Stimulated activated CD8-positive, alpha-beta memory T cell treated with anti-CD3 and anti-CD28 coated beads, Interleukin-2, amount 100 ng/mL, for 1 hour (primary cell): ENCODE measurements at places on chromosomes 5 and 9.

DNA sequence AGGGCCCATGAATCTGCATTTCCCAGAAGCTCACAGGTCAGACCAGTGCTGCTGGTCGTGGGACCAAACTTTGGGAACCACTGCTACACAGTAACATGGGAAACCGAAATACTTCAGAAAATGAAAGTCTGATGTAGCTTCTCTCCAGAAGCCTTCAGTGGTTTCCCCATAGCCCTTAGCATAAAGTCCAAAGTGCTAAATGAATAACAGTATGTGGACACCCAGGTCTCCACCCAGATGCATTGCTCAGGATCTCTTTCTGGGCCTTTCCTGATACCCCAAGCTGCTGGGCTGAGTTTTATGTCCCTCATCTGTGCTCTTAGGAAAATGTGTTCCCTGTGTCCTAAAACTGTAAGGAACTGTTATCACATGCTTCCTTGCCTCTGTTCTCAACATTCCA is 100.4 kb downstream of the NFIB start:
- no peak for DNase-seq

- DNase-seq: no peak
Observed at GRCh38 chr9:110971705-110972104, 66.6 kb downstream of the LPAR1 start.

- DNase-seq: no peak
Observed at GRCh38 chr5:150021491-150022157, 21.1 kb downstream of the HMGXB3 start.

- no peak for DNase-seq
Observed at GRCh38 chr9:131426545-131426944, 32.7 kb downstream of the PRRC2B start.

DNA sequence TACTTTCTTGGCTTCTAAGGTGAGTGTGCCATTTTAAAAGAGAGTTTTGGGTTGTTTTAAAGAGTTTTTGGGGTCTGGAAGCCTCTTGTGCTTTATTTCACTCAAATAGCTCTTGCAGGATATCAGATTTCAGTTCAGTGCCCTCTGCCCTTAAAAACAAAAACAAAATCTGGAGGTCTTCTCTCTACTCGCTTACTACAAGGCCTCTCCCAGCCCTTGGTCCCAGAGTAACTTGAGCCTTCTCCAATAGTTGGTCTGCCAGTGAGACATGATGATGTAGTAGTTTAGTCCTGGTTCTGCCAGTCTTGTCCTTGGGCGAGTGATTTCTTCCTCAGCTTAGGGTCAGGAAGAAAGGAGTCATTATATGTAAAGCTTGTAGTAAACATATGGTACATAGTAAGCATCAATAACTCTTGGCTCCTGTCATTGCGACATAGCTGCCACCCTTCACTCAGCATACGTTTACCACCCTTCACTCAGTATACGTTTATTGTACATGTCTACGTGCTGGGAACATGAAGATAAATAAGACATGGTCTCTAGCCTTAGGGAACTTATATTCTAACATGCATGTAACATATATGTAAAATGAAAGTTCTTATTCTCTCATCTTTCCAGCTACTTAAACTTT is 147.6 kb downstream of the MAN2A1 start:
- DNase-seq: no peak

DNA sequence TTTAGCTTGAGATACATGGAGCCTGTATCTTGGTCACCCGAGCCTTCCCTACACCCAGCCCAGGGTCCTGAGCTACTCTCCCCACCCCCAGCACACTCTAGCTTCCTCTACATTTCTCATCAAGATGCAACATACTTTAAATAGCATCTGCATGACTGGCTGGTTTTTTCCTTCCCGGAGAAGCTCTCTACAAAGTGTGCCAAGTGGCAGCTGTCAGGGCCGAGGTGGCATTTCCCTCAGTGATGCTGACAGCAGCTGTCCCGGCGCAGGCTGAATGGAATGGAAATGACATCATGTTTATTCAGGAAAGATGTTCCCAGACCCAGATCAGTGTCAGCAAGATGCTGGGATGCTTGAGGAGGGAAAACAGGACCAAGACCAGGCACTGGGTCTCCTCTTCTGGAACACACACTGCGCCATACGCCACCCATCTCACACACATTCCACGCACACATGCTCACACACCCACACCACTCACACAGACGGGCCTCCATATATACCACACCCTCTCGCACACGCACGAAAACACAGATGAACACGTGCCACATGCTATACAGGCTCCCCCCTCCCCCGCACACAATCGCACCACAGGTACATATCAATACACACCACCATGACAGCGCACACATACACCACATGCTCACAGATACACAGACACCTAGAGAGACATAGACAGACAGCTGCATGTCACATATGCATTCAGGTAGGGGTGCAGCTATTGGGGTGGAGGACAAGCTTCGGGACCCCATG is 67.8 kb downstream of the LHX2 start:
- no peak for DNase-seq

DNA sequence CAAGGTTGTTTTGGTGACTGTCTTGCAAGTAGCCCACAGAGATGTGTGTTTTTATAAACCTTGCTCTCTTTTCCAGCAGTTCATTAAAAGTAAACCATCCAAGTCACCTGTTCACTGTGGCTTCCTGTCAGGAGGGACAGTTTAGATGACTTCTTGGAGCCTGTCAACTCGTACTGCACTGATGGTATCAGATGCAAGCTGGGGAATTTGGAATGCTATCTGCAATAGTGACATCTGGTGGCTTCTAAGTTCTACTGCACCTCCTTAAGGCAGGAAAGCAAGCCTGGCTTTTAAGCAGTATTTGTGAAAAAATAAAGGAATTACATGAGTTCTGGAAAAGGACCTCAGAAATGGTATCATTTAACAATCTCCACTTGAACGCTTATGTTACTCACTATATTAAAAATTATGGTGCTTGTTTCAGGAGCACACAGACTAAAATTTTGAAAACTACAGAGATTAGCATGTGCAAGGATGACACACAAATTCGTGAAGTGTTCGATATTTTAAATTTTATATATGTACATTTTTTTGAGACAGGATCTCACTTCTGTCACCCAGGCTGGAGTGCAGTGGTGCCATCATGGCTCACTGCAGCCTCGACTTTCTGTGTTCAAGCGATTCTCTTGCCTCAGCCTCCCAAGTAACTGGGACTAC is 164.0 kb downstream of the TTC39B start:
- DNase-seq: no peak

DNA sequence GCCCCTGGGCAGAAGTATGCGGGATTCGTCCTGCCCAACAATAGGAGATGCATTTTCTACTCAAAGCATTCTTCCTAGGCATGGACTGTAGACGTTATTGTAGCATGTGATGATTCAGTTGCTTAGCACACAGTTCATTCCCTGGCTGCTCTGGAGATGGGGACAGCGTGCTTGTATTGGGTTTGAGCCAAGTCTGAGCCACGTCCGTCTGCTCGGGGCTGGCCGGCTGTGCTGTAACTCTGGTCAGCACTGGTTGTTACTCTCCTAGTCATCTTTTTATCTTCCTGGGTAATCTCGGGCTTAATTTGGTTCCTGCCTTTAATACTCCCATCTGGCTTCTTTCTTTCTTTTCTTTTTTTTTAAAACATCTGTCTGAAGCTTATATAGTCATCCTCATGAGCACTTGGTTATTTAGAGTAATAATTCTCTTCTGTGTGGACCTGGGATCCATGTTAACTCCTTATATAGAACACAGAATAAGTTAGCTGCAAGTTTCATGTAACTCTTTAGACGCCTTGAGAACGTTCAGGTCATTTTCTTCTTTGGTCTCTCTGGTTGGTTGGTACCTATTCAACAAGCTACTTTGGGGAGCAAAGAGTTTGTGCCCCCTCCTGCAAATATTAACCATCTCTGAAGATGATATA is 118.8 kb upstream of the RPS23 start:
- DNase-seq: no peak

GRCh38 chr9:117188394-117188793 is 226.5 kb downstream of the ASTN2 start:
- no peak for DNase-seq

DNA sequence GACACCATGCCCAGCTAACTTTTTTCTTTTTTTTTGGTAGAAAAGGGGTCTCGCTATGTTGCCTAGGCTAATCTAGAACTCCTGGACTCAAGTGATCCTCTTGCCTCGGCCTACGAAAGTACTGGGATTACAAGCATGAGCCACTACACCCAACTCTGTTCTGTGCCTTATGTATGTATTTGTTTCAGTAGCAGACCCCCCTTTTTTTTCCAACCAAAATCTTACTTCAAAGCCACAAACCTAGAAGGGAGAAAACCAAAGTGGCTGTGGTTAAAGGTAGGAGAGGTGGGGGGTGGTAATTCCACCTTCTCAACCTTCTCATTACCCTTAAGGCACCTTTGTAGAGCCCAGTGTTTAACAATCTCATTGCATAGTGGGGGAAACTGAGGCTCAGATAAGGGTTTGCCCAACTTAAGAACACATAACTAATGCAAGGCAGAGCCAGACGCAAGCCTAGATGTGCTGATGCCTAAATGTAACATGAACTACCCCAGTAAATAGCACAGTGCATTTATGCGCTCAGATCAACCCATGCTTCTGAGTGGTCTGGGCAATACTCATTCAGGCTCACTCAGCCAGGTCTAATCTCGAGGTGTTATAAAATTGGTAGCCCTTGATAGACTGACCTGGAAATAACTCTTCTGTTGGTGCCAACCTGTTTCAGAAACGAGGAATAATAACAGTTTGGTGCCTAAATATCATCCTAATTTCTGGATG is 33.0 kb downstream of the ITK start:
- no peak for DNase-seq

- DNase-seq: no peak
Observed at GRCh38 chr5:112794410-112794809, 56.7 kb downstream of the APC start.

- DNase-seq: no peak
Observed at GRCh38 chr5:131381021-131381420, 117.2 kb downstream of the CDC42SE2 start.

GRCh38 chr9:127065592-127065991 is 56.8 kb downstream of the ANGPTL2 start:
- no peak for DNase-seq

DNA sequence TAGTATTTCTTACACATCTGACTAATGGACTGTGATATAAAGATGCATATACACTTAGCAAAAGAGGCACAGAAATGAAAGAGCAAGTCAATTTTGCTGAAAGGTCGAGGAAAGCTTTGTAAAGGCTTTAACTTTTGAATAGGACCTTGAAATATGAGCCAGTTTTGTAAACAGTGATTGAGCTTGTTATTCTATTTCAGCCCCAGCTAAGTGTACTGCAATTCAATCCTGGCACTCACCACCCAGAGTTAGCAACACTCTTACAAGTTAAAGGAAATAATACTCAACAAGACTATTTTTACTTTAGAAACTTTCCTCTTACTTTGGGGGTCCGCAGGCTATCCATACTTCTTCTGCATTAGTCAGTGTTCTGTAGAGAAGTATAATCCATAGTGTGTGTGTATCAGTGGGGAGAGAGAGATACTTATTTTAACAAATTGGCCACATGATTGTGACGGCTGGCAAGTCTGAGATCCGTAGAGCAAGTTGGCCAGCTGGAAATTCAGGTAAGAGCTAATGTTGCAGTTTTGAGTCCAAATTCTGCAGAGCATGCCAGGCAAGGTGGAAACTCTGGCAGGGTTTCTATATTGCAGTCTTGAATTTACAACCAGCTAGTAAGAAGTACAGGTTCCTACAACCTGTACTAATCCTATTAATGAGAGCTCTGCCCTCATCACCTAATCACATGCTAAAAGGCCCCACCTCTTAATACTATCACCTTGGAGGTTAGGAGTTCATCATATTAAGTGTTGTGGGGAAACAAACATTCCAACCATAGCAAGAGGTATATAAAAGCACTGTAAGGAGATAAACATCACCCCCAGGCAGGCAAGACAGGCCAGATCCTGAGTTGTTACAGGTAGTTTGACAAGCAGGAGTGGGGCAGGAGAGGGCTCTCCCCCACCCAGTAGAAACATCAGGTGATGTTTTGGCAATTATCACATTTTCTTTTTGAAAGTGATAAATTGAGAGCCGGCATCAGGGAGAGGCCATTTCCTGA is 33.6 kb downstream of the IL7R start:
- no peak for DNase-seq

DNA sequence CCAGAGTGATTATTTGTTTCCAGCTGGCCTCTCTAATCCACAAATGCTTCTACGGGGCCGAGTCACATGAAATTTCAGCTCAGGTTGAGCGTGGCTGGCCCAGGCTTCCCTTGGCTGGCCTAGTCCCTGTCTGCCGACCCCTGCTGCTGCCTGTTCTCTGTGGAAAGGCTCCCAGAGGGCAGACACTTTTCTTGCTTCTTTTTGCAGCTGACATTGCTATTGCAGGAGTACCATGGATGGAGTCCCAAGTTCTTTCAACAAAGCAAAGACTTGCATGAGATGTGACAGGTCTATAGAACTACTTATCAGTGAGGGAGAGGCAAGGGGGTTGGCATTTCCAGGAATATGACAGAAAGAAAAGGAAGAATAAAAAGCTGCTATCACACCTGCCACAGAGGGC is 287.4 kb upstream of the ARRDC3 start:
- DNase-seq: no peak

GRCh38 chr5:158619083-158619788 is 480.5 kb downstream of the EBF1 start:
- DNase-seq: no peak

- DNase-seq: no peak
Observed at GRCh38 chr5:33892620-33893137, 889 bp upstream of the ADAMTS12 start.

DNA sequence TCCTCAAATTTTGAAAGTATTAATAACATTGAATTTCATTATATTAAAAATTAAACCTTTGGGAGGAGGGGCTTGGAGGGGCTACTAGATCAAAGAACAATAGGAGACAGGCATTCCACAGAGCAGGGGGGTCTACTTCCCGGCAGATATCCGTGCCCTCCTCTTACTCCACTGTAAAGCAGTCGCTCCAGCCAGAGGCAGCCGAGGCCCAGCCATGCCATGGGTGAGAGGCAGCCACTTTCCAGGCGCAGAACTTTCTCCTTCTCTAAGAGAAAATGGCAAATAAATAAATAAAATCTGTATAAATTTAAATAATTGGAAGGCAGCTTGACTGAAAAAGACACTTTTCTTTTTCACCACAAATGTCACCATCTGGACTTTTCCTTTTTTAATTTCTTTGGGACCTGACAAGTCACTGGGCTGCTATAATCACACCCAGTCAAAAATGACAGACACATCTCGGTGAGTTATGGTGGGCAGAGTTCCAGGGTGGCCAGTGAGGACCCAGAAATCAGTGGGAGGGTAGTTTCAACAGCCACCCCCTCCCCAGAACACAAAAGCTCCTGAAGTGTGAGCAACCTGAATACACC is 302.2 kb upstream of the SMARCA2 start:
- DNase-seq: no peak

DNA sequence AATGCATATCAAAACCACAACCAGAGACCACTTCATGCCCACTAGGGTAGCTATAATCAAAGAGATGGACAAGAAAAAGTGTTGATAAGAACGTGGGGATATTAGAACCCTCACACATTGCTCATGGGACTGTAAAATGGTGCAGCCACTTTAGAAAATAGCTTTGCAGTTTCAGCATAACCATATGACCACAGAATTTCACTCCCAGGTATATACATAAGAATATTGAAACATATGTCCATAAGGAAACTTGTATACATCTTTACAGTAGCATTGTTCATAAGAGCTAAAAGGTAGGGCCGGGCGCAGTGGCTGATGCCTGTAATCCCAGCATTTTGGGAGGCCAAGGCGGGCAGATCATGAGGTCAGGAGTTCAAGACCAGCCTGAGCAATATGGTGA is 56.4 kb downstream of the S1PR3 start:
- DNase-seq: no peak

- DNase-seq: no peak
Observed at GRCh38 chr9:93486268-93486667, 32.9 kb upstream of the FAM120AOS start.

- DNase-seq: no peak
Observed at GRCh38 chr5:38379350-38379937, 121.1 kb downstream of the EGFLAM start.
